Fibroblast of skin of left biceps (primary cell): ENCODE measurements at places on chromosomes 7 and 10.

- DNase-seq: no peak
Observed at GRCh38 chr7:100353685-100354330, 4.1 kb upstream of the PILRB start.

GRCh38 chr7:80960244-80960795 is 41.5 kb upstream of the SEMA3C start:
- DNase-seq: peak; percentile 24

DNA sequence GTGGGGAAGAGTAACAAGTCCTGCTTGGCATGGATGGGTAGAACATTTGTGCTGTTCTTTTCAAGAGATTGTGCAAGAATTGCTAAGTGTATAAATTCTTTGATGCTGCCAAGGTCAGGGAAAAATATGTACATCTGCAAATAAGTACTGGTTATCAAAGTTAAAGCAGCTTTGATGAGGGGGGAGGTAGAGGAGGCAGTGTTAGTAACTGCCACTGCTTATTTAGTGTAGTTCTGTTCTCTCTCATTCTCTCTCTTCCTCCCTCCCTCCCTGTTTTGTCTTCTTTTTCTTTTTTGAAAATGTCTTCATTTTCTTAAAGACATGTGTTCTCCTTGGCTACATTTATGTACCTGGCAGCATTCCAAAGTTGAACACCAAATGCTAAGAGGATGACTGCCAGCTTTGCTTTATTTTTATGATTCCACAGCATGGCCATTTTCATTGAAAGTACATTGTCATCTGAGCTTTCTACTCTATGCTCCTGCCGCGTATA is 18.6 kb downstream of the CACNB2 start:
- DNase-seq: no peak

DNA sequence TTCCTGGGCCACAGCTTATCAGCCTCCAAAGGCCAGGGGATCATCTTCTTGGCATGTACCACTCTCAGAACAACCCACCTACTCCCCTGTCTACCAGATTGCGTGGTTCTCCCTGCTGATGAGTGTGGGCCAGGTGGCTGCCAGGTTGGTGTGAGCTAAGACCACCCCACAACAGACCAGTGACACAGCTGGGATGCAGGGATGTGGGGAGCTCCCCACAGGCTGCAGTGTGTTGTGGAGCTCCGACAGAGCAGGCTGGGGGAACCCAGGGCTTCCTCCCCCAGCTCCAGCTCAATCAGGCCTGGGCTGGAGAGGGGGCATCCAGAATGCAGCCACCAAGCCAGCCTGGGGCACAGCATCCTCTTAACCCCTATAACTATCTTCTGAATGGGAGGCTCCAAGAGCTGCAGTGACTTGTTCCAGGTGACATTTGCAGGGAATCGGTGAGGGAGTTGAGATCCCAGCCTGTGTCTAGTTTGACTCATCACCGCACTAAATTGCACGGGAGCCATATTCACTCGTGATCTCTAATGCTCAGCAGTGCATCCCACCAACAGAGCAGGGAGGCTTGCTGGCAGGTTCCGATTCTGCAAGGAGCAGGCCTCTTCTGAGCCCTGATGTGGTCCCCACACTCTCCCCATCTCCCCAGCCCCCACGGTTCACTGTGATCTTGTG is 596 bp upstream of the GDF2 start:
- DNase-seq: no peak

- no peak for DNase-seq
Observed at GRCh38 chr10:54587971-54588370, 213.1 kb downstream of the PCDH15 start.

DNA sequence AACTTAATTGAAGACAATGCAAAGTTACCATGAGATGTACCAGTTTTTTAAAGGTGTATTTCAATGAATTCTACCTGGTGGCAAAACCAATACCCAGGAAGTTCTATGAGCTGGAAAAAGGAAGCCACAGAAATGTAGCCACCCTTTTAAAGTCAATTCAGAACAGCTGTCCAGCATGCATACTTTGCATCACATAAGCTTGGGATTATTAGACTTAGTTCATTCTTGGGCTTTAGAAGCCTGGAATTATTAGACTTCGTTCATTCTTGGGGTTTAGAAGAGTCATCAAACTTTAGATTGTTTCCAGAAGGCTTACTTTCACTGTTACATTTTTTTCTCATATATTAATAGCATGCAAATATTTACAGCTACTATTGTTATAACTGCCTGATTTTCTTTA is 20.9 kb downstream of the SLC25A13 start:
- peak; percentile 51 for DNase-seq

DNA sequence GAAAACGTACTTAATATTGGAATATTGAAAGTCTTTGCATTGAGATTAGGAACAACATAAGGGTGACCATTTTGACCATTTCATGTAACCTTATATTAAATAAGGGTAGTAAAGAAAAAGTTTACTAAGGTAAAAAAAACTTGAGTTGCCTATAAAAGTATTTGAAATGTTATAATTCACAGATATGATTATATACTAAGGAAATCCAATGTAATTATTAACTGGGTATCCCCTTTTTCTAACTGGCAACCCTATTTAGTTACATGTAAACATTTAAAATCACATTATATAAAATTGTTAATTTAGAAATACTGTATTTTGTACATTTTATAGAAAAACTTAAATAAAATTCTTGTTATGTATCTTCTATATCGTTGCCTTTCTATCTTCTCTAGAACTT is 64.2 kb downstream of the TRIM24 start:
- DNase-seq: no peak

DNA sequence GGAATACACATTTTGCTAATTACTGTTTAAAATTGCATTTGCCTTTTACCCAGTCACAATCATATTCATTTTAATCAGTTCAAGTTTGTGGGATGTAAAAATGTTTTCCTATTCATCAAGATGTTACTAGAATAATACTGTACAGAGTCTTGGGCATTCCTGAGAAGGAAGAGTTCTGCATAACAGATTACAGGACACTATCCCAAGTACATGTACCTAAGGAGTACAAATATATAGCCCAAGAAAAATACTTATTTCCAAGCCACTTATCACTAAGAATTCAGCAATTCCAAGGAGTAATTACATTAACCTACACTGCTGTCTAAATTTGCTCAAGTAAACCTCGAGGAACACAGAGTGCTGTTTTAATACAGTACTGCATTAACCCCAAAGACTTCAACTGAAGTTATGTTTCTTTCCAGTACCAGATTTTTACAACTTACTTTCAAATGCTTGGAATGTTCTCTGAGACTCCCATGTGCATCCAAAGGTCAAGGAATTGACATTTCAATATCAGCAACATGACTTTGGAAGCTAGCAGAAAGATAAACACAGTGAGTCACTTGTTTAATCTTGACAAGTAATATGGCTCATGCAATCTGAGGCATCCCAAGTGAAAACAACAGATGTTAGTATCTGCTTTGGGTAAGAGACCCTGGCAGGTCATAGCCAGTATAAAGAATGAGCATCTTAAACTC is 125.4 kb upstream of the BET1 start:
- peak; percentile 78 for DNase-seq

GRCh38 chr7:46170792-46171191 is 249.7 kb upstream of the IGFBP3 start:
- no peak for DNase-seq

DNA sequence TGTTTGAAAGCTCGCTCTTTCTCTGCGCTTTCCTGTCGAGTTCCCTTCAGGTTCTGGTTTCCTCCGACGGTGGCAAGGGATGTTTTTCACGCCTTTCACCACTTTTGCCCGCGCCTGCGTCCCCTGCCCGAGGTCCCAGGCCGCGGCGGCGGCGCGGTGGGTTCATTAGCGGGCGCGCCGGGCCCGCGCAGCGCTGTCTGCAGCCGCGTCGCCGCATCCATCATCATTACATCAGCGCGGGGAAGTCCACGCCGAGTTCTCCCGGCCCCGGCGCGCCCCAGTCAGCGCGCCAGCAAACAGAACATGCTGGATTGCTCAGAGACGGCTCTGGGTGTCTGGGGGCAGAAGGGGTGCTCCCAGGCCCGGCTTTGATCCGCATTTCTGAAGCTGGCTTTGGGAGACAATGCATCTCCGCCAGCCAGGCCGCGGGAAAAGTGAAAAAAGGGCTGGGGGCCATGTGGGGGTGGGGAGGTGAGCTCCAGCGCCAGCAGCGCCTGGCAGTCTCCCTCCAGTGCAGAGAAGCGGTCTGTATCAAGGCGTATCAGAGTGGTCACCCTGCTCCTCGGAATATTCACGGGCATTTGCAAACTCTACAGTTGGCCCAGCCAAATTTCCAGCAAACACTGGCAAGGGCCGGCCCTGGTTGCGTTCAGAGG is 8.9 kb downstream of the GLI3 start:
- no peak for DNase-seq

DNA sequence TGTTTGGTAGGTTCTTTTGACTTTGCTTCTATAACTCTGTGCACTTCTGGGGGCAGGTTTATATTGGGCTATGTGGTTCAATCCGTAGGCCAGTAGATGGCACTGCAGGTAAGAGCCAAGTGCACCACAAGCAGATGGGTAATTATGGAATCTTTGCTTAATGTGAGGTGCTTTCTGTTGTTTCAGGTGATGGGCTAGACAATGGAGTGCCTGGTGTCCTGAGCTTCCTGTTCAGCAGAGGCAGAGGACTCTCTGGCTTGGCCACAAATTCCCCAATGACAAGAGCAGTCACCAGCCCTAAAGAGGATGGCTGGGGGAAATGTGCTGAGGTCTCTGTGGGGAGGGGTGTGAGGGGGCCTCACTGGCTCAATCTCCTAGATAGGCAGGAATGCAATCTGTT is 455.0 kb downstream of the CCSER2 start:
- no peak for DNase-seq

- peak; percentile 96 for DNase-seq
Observed at GRCh38 chr10:34171957-34172527, 643.1 kb downstream of the PARD3 start.

- DNase-seq: no peak
Observed at GRCh38 chr10:1009071-1009494, 16.6 kb downstream of the IDI2 start.

DNA sequence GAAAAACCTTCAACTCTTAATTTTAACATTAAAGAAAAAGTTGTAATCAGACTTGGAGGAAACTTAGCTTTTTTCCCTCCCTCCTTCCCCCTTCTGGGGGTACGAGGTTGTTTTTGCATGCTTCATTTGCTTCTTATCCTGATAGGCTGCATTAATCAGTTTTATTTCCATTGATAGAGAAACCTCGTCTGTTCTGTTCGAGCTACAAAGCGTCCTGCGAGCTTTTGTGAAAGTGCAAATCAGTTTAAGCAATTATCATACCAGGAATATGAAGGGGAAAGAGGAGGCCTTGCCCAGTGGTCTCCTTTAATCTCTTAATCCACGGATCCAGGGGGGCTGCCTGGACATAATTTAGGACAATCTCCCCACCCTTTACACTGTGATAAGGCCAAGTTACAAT is 7.5 kb downstream of the EMX2 start:
- no peak for DNase-seq

GRCh38 chr10:5038733-5039132 is 35.1 kb upstream of the AKR1C2 start:
- DNase-seq: peak; percentile 21

DNA sequence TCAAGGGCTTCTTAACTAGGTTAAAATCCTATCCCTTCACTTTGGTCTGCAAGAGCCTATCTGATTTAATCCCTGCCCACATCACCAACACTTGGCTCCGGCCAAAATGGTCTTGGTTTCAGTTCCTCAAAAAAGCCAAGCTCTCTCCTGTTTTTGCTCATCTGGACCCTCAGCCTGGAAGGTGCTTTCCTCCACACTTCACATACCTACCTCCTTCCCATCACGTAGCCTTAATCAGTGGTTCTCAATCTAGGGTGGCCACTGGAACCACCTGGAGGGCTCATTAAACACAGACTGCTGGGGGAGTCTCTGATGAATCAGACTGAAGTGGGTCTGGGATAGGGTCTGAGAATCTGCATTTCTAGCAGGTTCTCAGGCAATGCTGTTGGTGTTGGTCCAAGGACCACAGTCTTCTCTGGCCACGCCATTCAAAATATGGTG is 227.0 kb upstream of the AOAH start:
- no peak for DNase-seq

GRCh38 chr10:7857262-7857661 is 39.0 kb downstream of the TAF3 start:
- DNase-seq: no peak

GRCh38 chr7:94008537-94008936 is 4.4 kb upstream of the BET1 start:
- DNase-seq: no peak

- DNase-seq: no peak
Observed at GRCh38 chr10:98394851-98395440, 20.0 kb downstream of the PYROXD2 start.

DNA sequence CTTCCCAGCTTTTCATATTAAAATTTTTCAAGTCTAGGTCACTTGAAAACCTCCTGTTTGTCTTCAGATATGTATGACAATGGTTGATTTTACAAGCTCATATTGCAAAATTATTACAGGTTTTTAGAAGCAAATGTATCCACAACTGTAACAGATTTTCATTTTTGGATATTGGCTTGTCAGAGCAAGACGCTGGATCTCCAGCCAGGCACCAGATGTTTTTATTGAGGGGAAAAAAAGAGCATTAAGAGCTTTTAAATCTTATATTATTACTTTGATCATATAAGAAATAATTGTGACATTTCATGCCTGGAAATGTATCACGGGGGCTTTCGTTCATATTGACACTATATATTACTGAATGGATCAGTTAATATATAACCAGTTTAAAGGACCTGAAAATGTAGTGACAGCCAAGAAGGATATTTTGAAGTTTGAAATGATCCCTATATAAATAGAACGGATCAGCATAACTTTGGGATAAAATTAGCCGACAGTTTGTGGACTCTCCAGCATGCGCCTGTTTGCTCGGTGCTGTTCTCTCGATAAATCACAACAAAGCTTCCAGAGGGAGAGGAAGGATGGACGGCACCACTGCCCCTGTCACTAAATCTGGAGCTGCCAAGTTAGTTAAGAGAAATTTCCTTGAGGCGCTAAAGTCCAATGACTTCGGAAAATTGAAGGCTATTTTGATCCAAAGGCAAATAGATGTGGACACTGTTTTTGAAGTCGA is at the start of gene ASB4:
Gene ASB4 (plus strand): TSS at position 553 of the 733 bp plus-strand sequence. CDS start 29 bp downstream, at position 582.
- no peak for DNase-seq

DNA sequence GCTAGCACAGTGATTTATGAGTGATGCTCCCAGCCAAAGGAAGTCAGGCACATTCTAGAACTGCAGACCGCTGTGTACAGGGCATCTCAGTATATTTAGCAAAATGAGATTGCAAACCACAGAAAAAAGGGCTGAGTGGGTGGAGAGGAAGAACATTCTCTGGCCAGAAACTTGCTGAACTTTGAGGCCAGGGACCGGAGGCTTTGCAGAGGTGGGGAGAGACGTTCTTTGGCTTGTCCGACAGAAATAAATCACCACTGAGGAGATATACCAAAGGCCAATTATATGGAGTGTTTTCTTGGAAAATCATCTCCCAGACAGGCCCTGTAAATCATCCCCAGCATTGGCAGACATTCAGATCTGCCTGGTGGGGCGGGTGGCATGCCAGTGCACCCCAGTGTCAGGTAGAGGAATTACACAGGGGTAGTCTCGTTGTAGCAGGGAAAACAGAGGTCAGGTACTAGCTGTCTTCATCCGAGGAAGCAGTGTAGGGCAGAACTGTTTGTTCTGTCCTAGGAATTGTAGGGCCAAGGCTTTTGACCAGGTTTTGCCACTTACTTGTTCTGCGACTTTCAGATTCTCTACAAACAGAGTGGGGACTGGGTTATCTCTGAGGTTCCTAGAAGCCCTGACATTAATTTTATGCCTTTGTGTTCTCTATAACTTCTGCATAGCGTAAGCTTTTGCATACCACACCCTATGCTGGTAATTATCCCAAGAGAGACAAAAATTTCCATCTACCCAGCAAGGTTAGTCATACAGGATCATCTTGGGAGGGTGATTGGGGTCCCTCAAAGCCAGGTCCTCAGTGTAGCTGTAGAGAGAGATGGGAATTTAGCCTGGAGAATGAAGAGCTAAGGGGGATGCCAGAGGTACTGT is 655.6 kb downstream of the LRMDA start:
- peak; percentile 58 for DNase-seq
